ENCODE measurements at places on chromosomes 16 and 17. TPM values are rescaled to one million over a fixed set of nuclear protein-coding genes. Genes with fewer than 3 reads are reported as not detected.

FBXW10 gene
- not detected for total RNA-seq

KRT39 gene
- total RNA-seq: not detected

DNA sequence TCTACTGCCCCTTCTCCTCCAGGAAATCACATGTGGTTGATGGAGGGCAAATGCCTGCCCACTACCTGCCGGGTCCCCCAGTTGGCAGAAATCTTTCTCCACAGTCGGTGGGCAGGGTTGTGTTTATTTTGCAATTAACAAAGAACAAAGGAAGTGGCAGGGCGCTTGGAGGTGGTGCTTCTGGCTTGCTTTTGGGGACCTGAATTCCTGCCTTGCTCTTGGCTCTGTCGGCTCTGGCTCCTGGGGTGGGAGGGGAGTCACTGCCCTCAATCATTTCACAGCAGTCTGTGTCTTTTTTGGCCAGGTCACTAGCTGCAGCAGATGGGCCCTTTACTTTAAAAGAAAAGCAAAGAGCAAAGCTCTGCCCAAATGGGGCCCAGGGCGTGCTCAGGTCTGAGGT lies 69.2 kb downstream of the C16orf78 start:
- H3K27ac ChIP-seq: no peak overlapping the region
- H3K4me3 ChIP-seq: no peak overlapping the region
- H3K4me1 ChIP-seq: no peaks in the 10 kb centered on the region
- H3K27me3 ChIP-seq: no peaks in the 10 kb centered on the region

DNA sequence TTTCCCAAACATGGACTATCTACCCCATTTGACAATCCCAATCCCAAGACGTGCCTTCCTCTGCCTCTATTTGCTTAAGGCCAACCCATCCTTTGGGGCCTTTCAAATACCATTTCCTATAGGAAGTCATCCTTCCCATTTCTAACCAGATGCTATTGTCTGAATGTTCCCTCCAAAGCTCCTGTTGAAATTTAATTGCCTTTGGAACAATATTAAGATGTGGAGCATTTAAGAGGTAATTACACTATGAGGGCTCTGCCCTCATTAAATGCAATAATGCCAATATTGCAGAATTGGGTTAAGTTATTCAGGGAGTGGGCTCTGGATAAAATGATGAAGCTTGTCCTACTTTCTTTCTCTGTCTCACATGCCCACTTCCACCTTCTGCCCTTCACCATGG lies 125.4 kb downstream of the ASIC2 start:
- no peaks in the 10 kb centered on the region for H3K36me3 ChIP-seq
- no peaks in the 10 kb centered on the region for H3K27me3 ChIP-seq
- DNase-seq: no peak
- H3K4me1 ChIP-seq: no peaks in the 10 kb centered on the region
- H3K27ac ChIP-seq: no peak overlapping the region

Measured in pancreas (tissue), 10 donors.